ENCODE measurements at places on chromosomes 4 and X. TPM values are rescaled to one million over a fixed set of nuclear protein-coding genes. Genes with fewer than 3 reads are reported as not detected.

The HTR2C gene
- total RNA-seq, result not detected

The FATE1 gene
- total RNA-seq, result not detected

The NAA15 gene
- total RNA-seq, result 46.5 TPM

The NEK1 gene
- 19.9 TPM for total RNA-seq

The CASP3 gene
- 40.8 TPM for total RNA-seq

The FOXR2 gene
- total RNA-seq, result not detected

The MAGED4B gene
- 23.8 TPM for total RNA-seq

The GRSF1 gene
- 75.3 TPM for total RNA-seq

The NEIL3 gene
- total RNA-seq, result 3.7 TPM

The NLGN4X gene
- total RNA-seq, result 0.08 TPM

The PPP2R2C gene
- total RNA-seq, result not detected

The TEX13D gene
- not detected for total RNA-seq

The STPG2 gene
- total RNA-seq, result 0.18 TPM

The CDKL5 gene
- 3.7 TPM for total RNA-seq

The IBSP gene
- not detected for total RNA-seq

The RAB41 gene
- total RNA-seq, result not detected

The SSX4B gene
- total RNA-seq, result not detected

The TECRL gene
- not detected for total RNA-seq

The ASB12 gene
- total RNA-seq, result not detected

The MGAT4D gene
- total RNA-seq, result not detected

The CFAP299 gene
- total RNA-seq, result 2.1 TPM

The BDH2 gene
- 31.2 TPM for total RNA-seq

The TMPRSS11B gene
- total RNA-seq, result not detected

The SRPK3 gene
- not detected for total RNA-seq

The HSFX3 gene
- total RNA-seq, result not detected

The PARM1 gene
- total RNA-seq, result 0.63 TPM

The MAGEE1 gene
- total RNA-seq, result 2.5 TPM

The NDP gene
- 0.41 TPM for total RNA-seq

The PRRG3 gene
- 0.49 TPM for total RNA-seq

The ANK2 gene
- 200 TPM for total RNA-seq

The DAPP1 gene
- not detected for total RNA-seq

The RHOH gene
- not detected for total RNA-seq

The SPIN2B gene
- 9.4 TPM for total RNA-seq

The SPANXN3 gene
- not detected for total RNA-seq

The DCLK2 gene
- 4.5 TPM for total RNA-seq

The AREG gene
- 0.54 TPM for total RNA-seq

The RIBC1 gene
- 1.6 TPM for total RNA-seq

The MAP7D2 gene
- total RNA-seq, result 1.2 TPM

The ANXA5 gene
- total RNA-seq, result 1,355 TPM

The FAM47E gene
- total RNA-seq, result not detected

The CCSER1 gene
- total RNA-seq, result under 0.01 TPM

The TEX11 gene
- not detected for total RNA-seq

The MID1 gene
- 18.0 TPM for total RNA-seq

The NLGN3 gene
- 1.5 TPM for total RNA-seq

The PRR32 gene
- not detected for total RNA-seq

The SLC10A6 gene
- 0.18 TPM for total RNA-seq

The FAM133A gene
- 0.45 TPM for total RNA-seq
